Stimulated activated CD8-positive, alpha-beta memory T cell treated with anti-CD3 and anti-CD28 coated beads, Interleukin-15, amount 100 ng/mL, for 24 hours (primary cell): ENCODE measurements at places on chromosomes 13 and 19.
A peak's percentile ranks its signal among the peaks of the same experiment; 100 is the strongest.

GRCh38 chr19:48469934-48470680 is 938 bp downstream of the CYTH2 start:
- DNase-seq: no peak

GRCh38 chr13:40116008-40116407 is 460.5 kb downstream of the COG6 start:
- DNase-seq: no peak

DNA sequence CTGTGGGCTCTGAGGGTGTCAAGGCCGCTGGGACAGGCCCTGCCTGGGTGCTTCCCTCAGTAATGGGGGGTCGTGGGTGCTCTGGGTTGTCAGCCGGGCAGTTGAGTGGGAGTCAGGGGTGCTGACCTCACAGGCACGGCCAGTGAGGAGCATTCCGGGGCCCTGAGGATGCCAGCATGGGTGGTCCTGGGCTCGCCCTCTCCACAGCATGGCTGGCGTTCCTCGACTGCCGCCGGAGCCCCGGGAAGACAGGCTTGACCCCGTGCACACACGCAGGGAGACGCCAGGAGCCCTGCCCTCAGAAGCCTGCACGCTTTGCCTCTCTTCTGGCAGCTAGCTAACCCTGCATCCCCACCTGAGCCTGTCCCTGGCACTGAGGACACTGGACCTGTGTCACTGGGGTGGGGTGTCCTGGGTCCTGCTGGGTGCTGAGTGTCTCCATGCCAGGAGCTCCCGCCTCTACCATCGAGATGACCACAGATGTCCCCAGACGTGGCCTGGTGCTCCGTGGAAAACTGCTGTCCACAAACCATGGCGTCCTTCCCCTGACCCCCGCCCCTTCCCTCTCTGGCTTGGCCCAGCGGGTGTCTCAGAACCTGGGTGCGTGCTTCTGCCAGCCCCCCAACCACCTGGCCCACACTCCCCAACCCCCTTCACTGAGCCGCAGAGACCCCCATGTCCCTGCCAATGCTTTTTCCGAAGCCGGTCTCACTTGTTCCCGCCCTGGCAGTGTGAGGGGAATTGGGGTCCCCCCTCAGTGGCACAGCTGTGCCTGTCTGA is 4.4 kb upstream of the NDUFS7 start:
- DNase-seq: no peak

- DNase-seq: peak; percentile 20
These were observed 5.7 kb downstream of the ATP4A start for GRCh38 chr19:35557539-35558399.

DNA sequence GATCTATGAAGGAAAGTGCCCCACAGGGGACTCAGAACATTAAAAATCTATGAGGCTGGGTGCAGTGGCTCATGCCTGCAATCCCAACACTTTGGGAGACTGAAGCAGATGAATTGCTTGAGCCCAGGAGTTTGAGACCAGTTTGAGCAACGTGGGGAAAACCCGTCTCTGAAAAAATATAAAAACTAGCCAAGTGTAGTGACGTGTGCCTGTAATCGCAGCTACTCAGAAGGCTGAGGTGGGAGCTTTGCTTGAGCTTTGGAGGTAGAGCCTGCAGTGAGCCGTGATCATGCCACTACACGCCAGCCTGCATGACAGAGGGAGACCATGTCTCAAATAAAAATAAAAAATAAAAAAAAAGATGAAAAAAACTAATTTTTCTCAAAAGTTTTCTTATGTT is 1070.6 kb downstream of the PCDH9 start:
- DNase-seq: no peak

DNA sequence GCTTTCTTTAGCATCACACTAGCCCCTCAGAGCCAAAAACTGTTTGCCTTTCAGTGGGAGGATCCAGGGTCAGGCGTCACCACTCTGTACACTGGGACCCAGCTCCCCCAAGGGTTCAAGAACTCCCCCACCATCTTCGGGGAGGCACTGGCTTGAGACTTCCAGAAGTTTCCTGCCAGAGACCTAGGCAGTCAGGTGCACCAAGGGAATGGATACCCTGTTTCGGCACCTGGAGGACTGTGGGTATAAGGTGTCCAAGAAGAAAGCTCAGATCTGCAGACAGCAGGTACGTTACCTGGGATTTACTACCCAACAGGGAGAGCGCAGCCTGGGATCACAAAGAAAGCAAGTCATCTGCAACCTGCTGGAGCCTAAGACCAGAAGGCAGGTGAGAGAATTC is 603.0 kb downstream of the UQCRFS1 start:
- DNase-seq: no peak

- DNase-seq: no peak
These were observed 11.9 kb downstream of the EPS8L1 start for GRCh38 chr19:55087542-55087901.

GRCh38 chr19:53977991-53978731 is 13.3 kb upstream of the CACNG6 start:
- no peak for DNase-seq

- no peak for DNase-seq
These were observed 6.8 kb upstream of the DPRX start for GRCh38 chr19:53624771-53625545.

- DNase-seq: no peak
These were observed at the start of gene FLT3 for GRCh38 chr13:28100150-28101121. Gene FLT3, minus strand, starts transcription at chr13:28100576. Its CDS starts 66 bp downstream, at chr13:28100510.

- no peak for DNase-seq
These were observed 694 bp upstream of the ZIC5 start for GRCh38 chr13:99972190-99972731.

- DNase-seq: no peak
These were observed 1759.9 kb upstream of the PCDH20 start for GRCh38 chr13:63175536-63175935.

- DNase-seq: peak; percentile 62
These were observed 2.6 kb upstream of the PRKCG start for GRCh38 chr19:53879140-53880081.

DNA sequence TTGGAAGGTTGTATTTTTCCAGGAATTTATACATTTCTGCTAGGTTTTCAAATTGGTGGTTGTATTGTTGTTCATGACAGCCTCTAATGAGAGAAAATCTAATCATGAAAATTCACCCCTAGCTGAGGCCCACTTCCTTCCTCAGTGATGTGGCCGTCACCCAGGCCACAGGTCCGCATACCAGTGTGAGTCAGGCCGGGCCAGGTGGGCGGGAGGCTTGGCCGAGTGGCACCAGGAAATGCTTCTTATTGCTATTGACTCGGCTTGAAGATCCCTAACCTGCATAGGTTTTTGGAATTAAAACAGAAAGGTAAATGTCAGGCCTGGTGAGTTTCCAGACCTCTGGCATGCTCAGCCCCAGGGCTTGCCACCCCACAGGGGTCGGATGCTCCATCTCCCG is 88.7 kb downstream of the SCGB2B2 start:
- no peak for DNase-seq

DNA sequence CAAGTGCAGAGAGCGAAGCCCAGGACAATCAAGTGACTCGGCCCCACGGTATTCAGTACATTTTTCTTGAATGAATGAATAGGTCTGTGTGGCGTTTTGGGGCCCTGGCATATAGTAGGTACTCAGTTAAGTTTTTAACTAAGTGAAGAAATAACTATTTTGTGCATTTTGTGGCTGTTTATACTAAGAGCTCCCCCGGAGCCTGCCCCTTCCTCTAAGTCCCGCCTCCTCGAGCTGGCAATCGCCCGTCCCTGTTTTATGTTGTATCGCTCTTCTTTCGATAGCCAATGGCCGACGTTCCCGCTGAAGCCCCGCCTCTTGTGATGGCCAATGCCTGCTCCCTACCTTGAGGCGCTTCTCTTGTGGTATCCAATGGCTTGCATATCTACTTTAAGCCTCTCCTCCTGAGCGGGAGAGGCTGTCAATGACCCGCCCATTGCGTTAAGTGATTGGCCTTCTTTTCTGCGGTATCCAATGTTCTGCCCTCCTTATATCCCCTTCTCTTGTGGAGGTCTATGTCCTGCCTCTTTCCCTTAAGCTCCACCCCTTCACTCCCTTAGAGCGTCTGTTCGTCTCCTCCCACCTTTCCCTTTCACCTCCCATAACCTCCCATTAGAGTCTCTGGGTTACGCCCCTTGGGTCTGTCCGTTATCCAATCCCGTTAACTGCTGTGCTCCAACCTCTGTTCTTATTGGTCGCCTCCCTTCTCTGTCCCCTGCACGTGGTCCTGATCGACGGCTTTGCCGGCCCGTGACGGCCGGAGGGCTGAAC is 509 bp upstream of the HDGFL2 start:
- DNase-seq: peak; percentile 89

GRCh38 chr19:366205-366783 is 21.7 kb upstream of the MIER2 start:
- no peak for DNase-seq

DNA sequence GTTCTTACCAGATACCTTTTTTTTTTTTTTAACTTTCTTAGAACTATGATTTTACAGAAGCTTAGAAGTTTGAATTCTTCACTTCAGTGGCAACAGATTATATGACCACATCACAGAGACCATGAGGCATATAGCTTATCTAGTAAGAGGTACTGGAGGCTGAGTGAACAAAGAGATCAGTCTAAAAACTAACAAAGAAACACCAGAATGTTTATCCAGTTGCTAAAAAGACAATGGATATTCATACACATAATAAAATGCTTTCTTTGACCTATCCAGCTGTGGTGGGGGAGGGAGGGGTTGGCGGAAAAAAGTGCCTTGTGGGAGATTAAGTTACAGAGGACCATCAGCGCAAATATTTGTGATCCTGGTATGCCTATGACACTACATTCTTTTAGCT is 34.7 kb upstream of the SLITRK6 start:
- DNase-seq: no peak

DNA sequence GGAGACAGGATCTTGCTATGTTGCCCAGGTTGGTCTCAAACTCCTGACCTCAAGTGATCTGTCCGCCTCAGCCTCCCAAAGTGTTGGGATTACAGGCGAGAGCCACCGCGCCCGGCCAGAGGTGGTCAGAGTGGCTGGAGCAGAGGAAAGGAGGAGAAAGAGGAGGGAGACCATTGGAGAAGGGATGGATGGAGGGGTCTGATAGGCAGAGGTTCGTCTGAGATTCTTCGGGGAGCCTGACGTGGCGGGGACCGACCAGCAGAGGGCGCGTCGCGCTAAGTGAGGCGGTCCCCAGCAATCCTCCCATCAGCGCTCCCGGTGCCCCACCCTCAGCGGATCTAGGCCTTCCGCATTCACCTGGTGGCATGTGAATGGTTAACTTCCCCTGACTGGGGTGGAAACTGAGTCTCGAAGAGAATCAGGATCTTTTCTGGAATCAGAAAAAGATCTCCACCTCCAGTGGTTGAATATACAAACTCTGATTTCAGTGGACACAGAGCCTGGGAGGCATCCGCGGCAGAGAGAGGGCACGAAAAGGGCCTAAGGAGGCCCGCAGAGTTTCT is 8.8 kb downstream of the GTPBP3 start:
- peak; percentile 78 for DNase-seq

GRCh38 chr19:37329686-37330085 is 41.2 kb upstream of the ZNF527 start:
- no peak for DNase-seq

- DNase-seq: no peak
These were observed 130.9 kb downstream of the ZDHHC20 start for GRCh38 chr13:21328201-21328600.

DNA sequence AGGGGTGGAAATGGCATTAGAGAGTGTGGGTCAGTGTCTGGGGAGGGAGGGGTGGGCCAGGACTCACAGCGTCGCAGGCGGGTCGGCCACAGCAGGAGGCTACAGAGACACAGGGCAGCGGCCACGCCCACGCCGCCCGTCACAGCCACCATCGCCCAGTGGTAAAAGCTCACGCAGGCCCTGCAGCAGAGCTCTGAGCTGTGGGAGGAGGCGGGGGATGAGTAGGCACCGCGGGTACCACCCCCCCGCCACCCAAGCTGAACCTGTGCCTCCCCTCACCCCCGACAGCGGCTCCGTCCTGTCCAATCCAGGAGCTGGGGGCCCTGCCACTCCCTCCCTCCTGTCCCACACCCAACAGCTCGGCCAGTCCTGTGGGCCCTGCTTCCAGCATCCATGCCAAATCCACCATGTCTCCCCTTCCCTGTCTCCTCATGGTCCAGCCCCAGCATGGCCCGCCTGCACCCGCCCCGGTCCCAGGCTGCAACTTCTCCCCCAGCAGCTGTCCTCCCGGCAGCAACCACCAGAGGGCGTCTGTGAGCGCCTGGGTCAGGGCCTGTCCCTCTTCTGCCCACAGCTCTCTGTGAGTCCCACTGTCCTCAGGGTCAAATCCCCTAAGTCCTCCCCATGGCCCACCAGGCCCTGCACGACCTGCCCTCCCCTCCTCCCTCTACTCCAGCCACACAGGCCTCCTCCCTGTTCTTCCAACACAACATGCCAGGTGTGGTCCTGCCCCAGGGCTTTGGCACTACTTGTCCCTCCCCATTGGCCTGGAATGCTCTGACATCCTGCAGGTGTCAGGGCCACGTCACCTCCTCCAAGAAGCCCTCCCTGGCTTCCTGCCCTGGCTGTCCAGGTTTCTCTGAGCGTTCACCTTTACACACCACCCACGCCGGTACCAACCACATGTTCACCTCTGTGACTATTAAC is 6.0 kb downstream of the TEKTIP1 start:
- peak; percentile 78 for DNase-seq

DNA sequence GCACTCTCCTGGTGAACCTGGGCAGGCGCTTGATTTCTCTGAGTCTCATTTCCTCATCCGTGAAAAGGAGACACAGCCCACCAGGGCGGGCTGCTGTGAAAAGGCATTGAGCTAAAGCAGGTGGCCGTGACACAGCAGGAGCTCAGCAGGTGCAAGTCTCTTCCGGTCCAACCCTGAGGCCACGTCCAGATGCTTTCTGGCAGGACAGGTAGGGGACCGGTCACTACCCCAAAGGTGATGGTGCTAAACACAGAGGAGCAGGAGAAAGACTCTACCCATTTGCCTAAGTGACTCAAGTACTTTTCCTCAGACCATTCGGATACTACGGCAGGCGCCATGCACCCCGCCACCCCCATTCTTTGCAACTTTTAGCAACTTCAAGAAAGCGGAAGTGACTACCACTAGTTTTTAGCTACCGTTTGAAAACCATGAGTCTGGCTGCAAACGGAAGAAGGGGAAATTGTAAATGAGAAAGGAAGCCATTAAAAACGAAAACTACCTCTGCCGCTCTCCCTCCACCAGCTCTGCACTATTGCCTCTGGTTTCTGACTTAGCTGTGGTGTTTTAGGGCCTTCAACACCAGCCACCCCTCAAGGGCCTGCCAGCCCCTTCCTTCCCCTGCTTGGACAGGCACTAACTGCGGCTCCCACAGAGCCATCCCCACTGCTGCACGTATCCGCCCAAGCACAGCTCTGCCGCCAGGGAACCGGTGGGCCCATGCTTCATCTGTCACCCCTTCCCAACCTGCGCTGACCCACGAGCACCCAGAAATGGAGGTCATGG is 4.8 kb downstream of the PPP6R1 start:
- DNase-seq: no peak
